Stimulated activated CD4-positive, alpha-beta T cell treated with anti-CD3 and anti-CD28 coated beads, Interleukin-1b, Interleukin-23, amount 100 ng/mL, for 4 hours (primary cell): ENCODE measurements at places on chromosomes 5 and 9.
A peak's percentile ranks its signal among the peaks of the same experiment; 100 is the strongest.

DNA sequence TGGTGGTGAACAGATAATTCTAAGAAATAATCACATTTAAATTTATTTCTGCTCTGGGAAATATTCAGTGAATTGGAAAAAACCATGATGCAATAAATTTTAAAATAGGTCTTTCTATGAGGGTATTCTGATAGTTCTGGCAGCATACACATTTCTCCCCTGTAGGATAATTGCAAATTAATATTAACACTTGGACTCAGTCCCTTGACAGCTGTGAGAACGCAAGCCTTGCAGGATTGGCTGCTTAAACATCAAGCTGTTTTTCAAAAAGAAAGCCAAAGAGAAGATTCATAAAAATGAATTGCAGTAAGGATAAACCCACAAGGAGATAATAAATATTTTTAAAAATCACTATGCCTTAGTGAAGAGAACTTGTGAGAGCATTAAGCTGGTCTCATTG, 180.0 kb downstream of the MTRR start:
- no peak for DNase-seq

GRCh38 chr5:150544611-150545219, 36.8 kb downstream of the NDST1 start:
- peak; percentile 29 for DNase-seq

DNA sequence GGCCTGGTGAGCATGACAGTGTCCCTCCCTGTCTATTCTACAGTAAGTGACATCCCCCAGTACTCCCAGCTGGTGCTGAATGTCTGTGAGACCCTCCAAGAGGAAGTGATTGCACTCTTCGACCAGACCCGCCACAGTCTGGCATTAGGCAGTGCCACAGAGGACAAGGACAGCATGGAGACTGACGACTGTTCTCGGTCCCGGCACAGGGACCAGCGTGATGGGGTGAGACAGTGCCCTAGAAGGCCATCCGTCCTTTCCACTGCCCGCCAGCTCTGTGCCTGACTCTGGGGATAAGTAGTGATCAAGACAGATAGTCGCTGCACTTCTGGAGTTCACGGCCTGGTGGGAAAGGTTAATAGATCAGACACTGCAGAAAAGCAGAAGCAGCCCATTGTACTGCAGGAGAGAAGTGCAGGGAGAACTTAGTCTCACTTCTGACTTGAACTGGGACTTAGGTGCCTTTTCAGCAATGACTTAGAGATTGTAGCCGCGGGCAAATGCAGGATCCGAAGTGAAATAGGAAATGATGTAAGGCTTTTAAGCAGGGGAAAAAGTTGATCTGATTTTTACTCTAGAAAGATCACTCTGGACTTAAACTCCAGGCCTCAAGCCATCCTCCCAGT, 28.4 kb downstream of the SH3GLB2 start:
- DNase-seq = no peak

DNA sequence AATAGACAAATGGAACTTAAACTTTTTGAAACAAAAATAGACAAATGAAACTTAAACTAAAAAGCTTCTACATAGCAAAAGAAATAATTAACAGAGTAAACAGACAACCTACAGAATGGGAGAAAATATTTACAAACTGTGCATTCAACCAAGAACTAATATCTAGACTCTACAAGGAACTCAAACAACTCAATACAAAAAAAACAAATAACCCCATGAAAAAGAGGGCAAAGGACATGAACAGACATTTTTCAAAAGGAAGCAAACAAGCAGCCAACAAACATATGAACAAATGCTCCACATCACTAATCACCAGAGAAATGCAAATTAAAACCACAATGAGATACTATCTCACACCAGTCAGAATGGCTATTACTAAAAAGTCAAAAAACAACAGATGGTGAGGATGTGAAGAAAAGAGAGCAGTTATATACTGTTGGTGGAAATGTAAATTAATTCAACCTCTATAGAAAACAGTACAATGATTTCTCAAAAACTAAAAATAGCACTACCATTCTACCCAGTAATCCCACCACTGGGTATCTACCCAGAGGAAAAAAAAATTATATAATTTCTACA, 170.8 kb upstream of the RGMB start:
- no peak for DNase-seq

DNA sequence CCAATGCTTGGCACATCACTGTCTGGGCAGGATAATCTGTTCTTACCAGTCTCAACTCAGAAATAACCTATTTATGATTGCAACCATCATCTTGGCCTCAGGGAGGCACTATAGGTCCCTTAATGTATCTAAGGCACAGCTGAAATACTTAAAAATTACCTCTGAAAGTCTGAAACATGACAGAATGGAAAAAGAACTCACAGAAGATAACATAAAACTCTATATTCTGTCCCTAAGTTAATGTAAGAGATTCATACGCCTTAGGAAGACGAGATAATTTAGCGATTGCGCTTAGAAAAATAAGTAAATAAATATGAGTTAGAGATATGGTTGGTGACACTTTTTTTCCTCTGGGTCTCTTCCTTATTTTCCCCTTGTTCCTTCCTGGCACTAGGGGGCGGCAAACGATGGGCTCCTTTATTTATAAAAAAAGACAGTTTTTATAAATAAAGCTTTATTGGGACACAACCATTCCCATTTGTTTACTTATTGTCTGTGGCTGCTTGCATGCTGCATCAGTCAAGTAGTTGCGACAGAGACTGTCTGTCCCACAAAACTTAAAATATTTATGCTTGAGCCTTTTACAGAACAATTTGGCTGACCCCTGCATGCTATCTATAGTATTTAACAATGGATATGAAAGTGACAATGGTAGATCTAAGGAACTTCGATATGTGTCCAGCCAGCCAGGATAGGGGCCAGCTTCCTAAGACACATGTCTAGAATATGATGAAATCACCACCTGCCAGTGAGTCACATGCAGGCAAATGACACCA, 79.6 kb downstream of the PDE4D start:
- no peak for DNase-seq

GRCh38 chr5:133117166-133117911, 65.5 kb downstream of the HSPA4 start:
- DNase-seq = no peak

GRCh38 chr5:104612005-104612404, 1049.4 kb upstream of the NUDT12 start:
- no peak for DNase-seq

- no peak for DNase-seq
Measured at GRCh38 chr5:116281309-116281708, 196.5 kb downstream of the COMMD10 start.

GRCh38 chr9:72271613-72272478, 93.2 kb downstream of the ZFAND5 start:
- peak; percentile 50 for DNase-seq

- no peak for DNase-seq
Measured at GRCh38 chr5:179936976-179937681, 29.4 kb upstream of the TBC1D9B start.

DNA sequence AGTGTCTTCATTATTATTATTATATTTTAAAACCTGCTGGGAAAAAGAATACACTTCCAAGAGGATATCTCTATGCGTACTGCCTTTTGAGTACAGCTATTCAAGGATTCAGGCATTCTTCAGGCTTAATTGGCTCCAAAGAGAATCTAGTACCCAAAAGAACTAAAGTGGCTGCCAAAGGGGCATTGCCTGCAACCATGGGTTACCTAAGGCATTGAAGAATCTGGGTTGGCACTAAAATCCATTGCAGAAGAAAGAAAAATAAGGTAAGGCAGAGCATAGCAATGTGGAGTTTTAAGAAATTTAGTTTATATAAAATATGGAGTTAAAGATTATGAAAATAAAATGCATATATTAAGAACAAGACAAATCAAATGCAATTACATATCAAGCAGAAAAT, 223.5 kb downstream of the TMEM161B start:
- DNase-seq = no peak

DNA sequence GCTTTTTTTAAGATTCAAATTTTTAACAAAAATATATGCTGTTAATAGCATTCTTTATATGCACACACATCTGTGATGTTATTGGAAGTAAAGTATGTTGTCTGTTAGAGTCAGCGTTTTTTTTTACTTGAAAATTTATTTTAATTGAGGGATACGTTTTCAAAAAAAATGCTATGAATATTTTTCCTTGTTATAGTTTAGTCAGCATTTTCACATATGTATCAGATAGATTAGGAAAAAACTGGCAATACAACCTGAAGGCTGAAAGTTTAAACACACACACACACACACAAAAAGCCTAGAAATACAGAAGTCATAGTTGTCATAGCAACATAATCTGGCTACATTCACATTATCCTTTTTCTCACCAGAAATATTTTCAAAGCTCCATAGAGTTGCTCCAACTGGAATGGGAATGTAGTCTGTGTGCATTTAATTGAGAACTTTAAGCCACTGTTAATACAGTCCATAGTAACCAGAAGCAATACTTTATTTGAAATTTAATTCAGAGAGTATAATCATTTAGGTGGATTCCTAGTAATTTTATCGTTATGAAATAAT, 116.6 kb downstream of the CDH12 start:
- no peak for DNase-seq

- peak; percentile 21 for DNase-seq
Measured at GRCh38 chr9:20683351-20684034, 566 bp upstream of the FOCAD start.

DNA sequence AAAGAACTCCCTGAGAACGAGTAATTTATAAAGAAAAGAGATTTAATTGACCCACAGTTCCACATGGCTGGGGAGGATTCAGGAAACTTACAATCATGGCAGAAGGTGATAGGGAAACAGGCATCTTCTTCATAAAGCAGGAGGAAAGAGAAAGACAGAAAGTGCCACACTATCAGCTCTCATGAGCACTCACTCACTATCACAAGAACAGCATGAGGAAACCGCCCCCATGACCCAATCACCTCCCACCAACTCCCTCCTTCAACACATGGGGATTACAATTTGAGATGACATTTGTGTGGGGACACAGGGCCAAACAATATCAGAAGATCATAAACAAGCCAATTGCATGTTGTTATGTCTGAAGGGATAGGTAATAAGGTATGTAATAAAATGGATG, 935.9 kb upstream of the COX7C start:
- DNase-seq = no peak

DNA sequence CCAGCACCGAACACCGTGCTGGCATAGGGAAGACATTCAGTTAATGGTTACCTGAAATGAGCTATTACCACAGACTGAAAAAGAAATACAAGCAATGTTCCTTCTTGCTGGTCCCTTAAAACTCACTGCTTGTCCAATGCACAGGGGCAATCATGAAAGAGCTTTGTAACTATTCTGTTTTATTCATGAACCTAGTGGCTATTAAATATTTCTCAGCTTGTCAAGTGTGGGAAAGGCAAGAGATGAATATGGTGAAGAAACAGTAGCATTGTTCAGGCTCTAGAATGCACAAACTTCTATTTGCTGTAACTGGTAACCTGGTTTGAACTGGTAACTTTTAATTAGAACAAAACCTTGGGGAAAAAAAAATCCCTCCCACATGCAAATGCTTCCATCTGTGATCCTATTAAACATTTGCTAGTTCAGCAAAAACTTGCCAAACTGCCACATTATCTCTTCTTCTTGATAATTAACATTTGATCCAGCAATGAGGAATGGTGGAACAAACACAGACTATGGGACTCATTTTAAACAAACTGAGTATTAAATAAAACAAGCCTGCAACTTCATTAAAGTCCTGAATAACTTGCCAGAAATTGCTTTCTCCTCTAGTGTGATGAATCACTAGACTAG, 36.1 kb downstream of the YIPF5 start:
- DNase-seq = no peak

DNA sequence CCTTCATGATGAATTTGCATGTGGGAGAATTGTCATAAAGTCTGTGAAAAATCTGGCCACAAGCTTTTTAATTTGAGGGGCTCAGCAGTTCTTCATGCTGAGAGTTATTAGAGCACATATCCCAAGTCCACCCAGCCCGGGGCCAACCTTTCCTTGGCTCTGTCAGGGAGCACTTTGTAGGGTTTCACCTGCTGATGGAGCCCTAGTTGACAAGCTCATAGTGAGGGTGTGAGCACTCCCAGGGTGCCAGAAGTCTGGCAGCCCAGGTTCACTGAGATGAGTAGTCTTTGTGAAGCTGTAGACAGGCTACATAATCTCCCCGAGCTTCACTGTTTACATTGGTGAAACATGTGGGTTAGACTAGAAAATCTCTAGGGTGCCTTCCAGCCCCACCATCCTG, 97.2 kb upstream of the NREP start:
- no peak for DNase-seq

- DNase-seq = peak; percentile 42
Measured at GRCh38 chr5:177426566-177427210, at the start of gene GRK6. Gene GRK6, plus strand, starts transcription at chr5:177426676. Its CDS starts 170 bp downstream, at chr5:177426846.

DNA sequence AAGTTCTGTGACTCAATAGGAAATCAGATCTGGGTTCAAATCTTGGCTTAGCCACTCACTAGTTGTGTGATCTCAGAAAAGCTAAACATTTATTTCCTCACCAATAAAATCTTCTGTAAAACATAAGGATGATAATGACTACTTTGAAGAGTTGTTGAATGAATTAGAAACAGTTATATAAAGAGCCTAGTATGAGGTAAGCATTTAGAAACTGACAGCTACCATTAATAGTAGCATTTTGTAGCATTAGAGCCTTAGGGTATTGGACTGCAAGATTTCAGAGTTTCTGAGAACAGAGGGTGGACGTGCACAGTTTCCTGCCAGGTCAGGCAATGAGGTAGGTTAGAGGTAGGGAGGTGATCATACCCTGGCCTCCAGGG, 293.2 kb downstream of the CWC27 start:
- DNase-seq = no peak

DNA sequence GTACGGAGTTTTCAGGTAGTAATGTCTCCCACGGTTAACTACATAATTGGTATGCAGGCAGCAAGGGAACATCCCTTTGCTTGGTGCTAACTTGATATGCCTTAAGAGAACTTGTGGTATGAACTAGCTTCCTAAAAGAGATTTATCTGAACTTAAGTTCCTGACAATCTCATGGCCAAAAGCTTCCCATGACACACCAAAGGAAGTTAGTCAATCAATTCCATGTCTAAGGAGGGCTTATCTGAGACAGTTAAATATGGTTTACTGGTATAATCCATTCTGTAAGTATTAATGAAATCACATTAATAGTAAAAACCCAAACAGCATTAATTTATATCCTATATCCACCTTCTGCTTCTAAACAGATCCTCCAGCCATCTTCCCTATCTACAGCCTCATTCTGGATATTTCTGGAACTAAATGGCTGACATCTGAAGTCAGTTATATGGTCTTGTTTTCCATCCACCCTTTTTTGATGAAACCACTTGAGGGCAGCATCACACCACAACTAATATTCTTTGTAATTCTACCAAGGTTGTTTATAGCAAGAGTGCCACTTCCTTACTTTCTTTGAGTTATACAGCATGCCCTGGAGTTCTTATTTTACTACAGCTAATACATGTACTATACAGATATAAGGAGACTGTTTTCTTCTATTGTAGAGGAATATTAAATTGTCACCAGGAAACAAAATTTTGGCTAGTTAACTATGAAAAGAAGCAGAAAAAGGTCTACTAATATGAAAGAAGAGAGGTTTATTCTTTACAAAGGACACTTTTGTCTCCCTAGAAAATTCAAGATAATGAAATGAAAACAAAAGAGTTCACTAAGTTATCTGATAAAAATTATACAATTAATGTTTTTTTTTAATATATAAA, 34.7 kb downstream of the SHOC1 start:
- peak; percentile 2 for DNase-seq

DNA sequence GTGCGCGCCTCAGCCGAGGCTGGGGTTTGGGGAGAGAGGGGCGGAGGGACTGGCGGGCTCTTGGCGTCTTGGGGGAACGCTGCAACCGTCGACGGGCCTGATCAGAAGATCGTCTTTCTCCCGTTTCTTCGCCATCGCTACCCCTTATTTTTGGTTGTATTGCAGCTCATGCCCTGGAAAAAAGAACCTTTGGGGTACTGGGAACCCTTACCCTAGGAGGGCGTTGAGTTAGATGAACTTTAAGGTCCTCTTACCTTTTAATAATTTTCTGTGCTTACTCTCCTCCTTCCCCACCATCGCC, 719 bp downstream of the PAIP2 start:
- no peak for DNase-seq
